Urinary bladder (tissue), 4 donors: ENCODE measurements at places on chromosomes 7 and 10.

DNA sequence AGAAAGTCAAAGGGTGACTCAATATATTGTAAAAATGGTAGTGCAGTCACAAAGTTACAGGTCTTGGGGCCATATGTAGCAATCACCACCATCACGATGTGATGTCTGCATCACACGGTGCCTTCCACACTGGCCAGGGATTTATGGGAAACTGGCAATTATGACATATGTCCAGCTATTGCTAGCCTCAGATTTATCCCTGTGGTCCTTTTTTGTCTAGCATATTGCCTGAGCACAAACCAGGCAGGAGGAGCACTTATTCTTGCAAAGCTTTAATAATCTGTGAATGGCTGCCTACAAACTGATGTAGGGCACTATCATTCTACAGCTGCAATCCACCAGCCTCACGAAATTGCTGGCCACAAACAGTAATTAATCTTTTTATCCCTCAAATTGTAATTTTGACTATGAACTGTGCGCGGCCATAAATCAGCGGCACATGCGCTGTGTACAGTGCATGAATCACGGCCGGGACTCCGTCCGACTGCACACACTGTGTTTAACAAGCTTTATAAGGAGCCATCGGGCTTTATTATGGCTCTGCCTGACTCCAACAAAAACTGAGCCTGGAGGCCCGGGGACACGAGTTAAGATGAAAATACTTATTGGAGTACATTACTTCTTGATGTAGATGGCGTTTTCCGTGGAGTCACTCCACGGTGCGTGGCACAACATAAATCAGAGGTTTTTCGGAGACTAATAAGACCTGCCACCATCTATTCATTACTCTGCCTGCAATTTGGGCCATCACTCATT is 115.2 kb downstream of the EBF3 start:
- no peak for DNase-seq

- DNase-seq, result no peak
Measured at GRCh38 chr7:139722604-139723003, 55.2 kb downstream of the HIPK2 start.

- no peak for DNase-seq
Measured at GRCh38 chr7:4641091-4641666, 40.9 kb upstream of the FOXK1 start.

GRCh38 chr10:31422634-31423033 is 103.6 kb downstream of the ZEB1 start:
- DNase-seq, result no peak

DNA sequence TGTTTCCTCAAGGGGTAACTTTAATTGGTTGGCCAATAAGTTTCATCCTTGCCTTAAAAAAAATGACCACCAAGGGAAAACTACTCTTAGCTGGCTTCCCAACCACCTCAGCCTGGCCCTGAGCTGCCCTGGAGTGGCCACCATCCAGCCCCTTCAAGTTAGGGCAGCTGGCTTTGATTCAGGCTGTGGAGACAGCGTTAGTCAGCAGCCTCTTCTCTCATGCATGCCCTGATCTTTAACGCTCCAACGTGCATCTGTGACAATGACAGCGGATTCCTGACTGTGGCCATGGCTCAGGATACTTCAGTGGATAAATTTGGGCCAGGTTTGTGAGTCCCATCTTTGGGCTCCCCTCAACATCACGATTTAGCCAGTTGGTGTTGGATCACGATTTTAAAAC is 111.6 kb downstream of the RBM20 start:
- DNase-seq, result no peak

GRCh38 chr7:51980313-51980712 is 663.7 kb upstream of the COBL start:
- DNase-seq, result no peak

GRCh38 chr10:6275022-6275997 is 72.6 kb downstream of the PFKFB3 start:
- no peak for DNase-seq

- DNase-seq, result no peak
Measured at GRCh38 chr10:78957471-78958039, 111.2 kb upstream of the ZMIZ1 start.

DNA sequence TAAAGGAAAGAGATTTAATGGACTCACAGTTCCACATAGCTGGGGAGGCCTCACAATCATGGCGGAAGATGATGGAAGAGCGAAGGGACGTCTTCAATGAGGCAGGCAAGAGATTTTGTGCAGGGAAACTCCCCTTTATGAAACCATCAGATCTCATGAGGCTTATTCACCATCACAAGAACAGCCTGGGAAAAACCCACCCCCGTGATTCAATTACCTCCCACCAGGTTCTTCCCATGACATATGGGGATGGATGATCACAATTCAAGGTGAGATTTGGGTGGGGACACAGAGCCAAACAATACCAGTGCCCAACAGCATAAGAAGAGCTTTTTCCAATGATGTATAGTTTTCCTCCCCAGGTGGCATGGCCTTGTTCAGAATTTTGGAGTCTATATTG is 11.2 kb upstream of the C7orf33 start:
- no peak for DNase-seq

GRCh38 chr10:49157229-49157628 is 23.4 kb upstream of the FAM170B start:
- no peak for DNase-seq

GRCh38 chr10:112475575-112476218 is 28.7 kb downstream of the VTI1A start:
- DNase-seq, result no peak

DNA sequence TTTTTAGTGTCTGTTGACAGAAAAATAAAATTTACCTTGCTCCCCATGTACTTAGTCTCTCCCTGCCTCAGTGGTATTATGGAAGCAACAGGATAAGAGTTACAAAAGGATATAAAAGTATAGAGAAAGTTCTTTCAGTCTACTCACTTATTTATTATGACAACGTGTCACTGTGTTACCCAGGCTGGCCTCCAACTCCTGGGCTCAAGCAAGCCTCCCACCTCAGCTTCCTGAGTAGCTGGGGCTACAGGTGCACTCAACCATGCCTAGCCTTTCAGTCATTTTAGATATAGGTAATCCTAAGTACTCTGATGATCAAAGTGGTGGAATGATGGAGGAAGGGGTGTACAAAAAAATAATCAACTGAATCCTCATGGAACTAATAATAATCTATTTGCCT is 215.2 kb upstream of the MKLN1 start:
- DNase-seq, result no peak

DNA sequence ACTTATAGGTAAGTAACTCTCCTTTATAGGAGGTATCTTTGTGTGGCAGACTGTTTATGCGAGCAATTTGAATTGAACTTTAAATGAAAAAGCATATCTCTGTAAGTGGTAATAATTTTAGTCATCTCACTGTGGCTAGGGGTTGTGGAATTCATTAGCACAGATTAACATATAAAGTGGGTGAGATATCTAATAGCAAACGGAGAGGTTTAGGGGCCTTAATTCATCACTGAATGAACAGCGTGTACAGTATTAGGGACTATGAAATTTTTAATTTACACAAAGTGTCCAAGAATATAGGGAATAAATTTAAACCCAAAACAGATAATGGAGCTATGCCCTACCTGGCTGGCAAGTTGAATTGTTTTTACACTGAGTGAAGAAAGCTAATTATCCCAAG is 15.7 kb upstream of the FAM204A start:
- DNase-seq, result no peak

DNA sequence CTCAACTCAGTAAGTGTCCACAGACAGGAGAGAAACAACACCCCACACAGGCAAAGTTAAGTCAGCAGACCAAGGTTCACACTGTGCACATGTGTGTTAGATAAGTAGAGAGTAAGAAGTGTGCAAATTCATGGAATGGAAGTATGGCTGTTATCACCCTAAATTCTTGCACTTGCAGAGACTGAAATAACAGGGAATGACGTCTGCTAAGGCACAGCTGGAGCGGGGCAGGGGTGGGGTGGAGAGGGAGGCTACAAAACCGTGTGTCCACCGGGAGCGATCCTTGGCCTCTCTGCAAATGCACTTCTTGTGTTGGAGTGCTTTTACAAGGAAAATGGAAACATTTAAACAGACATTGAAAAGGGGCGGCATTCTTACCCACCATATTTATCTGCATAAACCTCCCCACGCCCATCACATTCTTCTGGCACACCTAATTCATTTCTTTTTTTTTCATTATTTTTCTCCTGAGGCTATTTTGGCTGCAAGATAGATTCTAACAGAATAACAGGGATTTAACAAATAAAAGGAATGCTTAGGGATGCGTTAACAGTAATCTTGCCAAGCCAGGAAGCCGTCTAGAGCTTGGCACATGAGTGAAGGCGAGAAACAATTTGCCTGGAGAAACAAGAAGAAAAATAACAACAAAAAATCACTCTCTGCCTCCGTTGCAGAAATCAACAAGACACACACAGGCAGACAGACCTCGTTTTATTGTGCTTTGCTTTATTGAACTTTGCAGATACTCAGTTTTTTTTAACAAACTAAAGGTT is 30.1 kb downstream of the TNS3 start:
- no peak for DNase-seq

DNA sequence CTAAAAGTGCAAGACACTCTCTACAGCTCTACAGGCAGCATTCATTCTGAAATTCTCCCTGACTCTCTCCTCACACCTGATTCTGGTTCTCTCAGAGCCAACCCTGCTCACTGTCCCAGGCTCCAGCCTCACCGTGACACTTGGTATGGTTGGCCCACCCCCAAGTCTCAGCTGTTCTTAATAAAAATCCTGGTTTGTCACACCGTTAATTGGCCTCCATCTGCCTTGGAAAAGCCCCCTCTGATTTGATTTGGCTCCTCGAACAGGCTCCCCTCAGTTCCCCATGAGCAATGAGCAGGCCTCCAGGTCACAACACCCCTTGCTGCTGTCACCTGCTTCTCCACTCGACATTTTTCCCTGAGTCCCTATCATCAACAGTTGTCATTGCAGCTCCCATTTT is 507.3 kb upstream of the AUTS2 start:
- no peak for DNase-seq

- no peak for DNase-seq
Measured at GRCh38 chr7:36916619-36917018, 192.3 kb upstream of the AOAH start.

DNA sequence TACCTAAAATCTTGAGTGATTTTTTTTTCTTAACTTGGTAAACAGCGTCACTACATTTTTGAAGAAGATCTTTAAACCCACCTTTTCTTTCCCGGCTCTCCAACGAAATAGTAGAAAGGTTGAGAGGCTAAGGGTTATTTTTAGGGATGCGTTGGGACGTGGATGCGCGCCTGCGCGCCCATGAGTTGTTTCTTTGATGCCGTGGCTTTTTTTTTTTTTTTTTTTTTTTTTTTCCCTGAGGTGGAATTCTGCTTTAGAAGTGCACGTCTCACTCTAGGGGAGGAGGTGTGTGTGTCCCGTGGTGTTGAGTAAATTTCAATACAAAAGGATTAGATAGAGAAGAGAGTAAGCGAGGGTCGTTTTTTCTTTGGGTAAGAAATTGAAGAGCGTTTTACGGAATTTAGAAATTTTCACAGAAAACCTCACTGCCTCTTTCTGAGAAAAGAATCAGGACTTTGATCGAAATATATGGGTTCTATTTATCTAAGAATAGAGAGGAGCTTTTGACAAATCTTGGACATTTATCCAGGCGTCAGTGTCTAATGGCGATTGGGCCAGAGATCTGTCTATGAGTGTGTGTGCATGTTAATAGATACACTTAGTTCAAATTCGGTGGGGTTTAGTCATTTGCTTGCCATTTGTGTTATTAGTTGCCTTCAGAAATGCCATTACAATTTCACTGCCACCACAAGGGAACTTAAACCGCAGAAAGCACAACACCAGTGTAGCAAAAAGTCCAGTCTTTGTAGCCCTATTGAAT is 1.2 kb upstream of the SP8 start:
- no peak for DNase-seq

GRCh38 chr7:42319631-42320030 is 82.6 kb upstream of the GLI3 start:
- no peak for DNase-seq

DNA sequence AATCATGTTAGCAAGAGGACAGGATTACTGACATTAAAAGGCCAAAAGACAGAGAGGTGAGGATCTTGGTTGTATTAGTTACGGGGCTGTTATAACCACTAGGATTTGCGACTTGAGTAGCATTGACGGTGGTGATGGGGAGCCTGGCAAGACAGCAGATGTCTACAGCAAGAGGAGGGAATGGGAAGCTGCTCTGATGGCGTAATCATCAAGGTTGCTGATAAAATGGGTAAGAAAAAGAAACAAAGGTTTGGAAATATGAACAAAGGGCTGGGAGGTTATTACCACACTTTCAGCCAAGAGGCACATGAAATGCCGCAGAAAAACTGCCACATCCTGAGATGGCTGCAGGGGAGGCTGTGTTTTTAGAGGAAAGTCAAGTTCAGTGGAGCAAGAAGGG is 33.9 kb downstream of the TMEM229A start:
- no peak for DNase-seq

DNA sequence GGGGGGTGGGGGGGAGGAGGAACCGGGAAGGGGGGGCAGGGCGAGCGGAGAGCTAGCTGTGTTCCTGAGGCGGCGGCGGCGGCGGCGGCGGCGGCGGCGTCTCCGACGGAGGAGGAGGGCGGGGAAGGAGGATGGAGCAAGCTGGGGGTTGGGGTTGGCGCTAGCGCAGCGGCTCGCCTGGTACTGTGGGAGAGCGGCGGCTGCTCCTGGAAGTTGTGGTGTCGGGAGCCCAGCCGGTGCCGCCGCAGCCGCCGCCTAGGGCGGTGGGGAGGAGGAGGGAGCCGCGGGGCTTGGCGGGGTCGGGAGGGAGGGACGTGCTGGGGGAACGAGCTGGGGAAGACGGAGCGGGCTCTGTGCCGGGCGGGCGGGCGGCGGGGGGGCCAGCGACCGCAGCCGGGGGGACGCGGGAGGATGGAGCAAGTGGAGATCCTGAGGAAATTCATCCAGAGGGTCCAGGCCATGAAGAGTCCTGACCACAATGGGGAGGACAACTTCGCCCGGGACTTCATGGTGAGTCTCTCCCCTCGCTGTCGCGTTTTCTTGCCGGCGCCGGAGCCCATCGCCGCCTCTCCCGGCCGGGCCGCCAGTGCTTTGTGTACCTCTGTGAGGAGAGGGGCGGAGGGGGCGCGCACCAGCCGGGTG is at the start of gene PTPN12:
Gene PTPN12, plus strand, starts transcription at position 160 of the 642 bp plus-strand sequence. Its CDS starts 252 bp downstream, at position 412.
- peak; percentile 15 for DNase-seq

- no peak for DNase-seq
Measured at GRCh38 chr7:138813945-138814344, 15.9 kb upstream of the ATP6V0A4 start.

GRCh38 chr7:130875-131780 is 61.2 kb upstream of the FAM20C start:
- DNase-seq, result no peak
